Astrocyte (in vitro differentiated cells and primary cell): ENCODE measurements at places on chromosomes 11 and 22. TPM values are rescaled to one million over a fixed set of nuclear protein-coding genes. Genes with fewer than 3 reads are reported as not detected.

HEPN1 gene
- total RNA-seq, result not detected in 2 replicates

TRIM3 gene
- 20.8 and 25.4 TPM in 2 replicates for total RNA-seq

DENND6B gene
- total RNA-seq, result 5.4 and 5.8 TPM in 2 replicates

CHADL gene
- 0.23 and 0.34 TPM in 2 replicates for total RNA-seq

DLAT gene
- 31.8 and 34.2 TPM in 2 replicates for total RNA-seq

CARD10 gene
- total RNA-seq, result 19.7 and 22.6 TPM in 2 replicates

OR5AK2 gene
- not detected in 2 replicates for total RNA-seq

FXYD6 gene
- total RNA-seq, result 8.1 and 10.5 TPM in 2 replicates

ALX4 gene
- not detected in 2 replicates for total RNA-seq

ARHGEF17 gene
- 59.7 and 66.4 TPM in 2 replicates for total RNA-seq

DEPDC7 gene
- 3.7 and 4.0 TPM in 2 replicates for total RNA-seq

LINC01488 gene
- not detected in 2 replicates for total RNA-seq

GPHA2 gene
- not detected in 2 replicates for total RNA-seq

OR52B6 gene
- not detected in 2 replicates for total RNA-seq

TNKS1BP1 gene
- total RNA-seq, result 149 and 161 TPM in 2 replicates

PANX3 gene
- not detected in 2 replicates for total RNA-seq

SCARF2 gene
- 17.3 and 22.5 TPM in 2 replicates for total RNA-seq
